ENCODE measurements at places on chromosomes 5 and 9. TPM values are rescaled to one million over a fixed set of nuclear protein-coding genes. Genes with fewer than 3 reads are reported as not detected.

SLCO4C1 gene
- total RNA-seq: 3.9 TPM

COL15A1 gene
- 0.33 TPM for total RNA-seq

GFPT2 gene
- 11.1 TPM for total RNA-seq

EXD3 gene
- 15.1 TPM for total RNA-seq

MED22 gene
- total RNA-seq: 69.7 TPM

QRFP gene
- total RNA-seq: not detected

DMRT3 gene
- total RNA-seq: not detected

CCDC192 gene
- total RNA-seq: 1.3 TPM

ADAMTSL1 gene
- 2.5 TPM for total RNA-seq

ZFP2 gene
- 3.4 TPM for total RNA-seq

- H3K27ac ChIP-seq: no peak overlapping the region
- no peaks in the 10 kb centered on the region for H3K27me3 ChIP-seq
- no peak for DNase-seq
- no peak overlapping the region for H3K4me3 ChIP-seq
- H3K36me3 ChIP-seq: no peaks in the 10 kb centered on the region
Measured at GRCh38 chr9:90580576-90580975, 62.0 kb downstream of the DIRAS2 start.

- H3K27ac ChIP-seq: no peak overlapping the region
- no peaks in the 10 kb centered on the region for H3K4me1 ChIP-seq
- H3K4me3 ChIP-seq: no peak overlapping the region
- H3K27me3 ChIP-seq: no peaks in the 10 kb centered on the region
- peaks cover 10% of the 10 kb centered on the region for H3K36me3 ChIP-seq
Measured at GRCh38 chr5:94353605-94354004, 264.8 kb downstream of the KIAA0825 start.

DNA sequence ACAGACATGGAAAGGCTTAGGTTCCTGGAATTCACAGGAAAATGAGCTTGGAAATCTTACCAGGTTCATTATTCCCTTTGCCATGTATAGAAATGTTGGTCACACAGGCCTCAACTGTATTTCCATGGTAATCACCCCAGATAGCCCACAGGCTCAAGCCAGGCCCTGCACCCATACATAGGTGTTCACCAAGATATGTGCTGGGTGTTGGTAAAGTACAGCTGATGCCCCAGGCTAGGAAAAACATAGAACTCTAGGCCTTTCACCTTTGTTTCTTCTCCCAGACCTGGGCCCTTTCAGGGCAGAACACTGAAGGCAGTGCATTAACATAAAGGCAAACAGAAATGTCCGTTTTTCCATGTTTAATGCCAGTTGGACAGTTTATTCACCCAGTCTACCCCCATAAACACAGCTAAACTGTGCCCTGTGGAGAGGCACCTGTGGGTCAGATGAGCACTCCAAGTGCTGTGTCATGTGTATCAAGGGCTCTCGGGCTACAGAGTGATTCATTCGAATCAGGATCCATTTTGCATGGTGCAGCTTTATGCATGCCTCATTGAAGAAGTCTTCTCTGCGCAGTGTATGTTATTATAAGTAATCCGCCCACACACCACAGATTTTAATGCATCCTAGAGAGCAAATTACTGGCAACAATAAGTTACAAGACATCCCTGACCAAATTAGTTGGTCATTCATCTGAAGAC, 93.4 kb upstream of the SLC30A5 start:
- no peak for DNase-seq
- H3K4me3 ChIP-seq: no peak overlapping the region
- no peaks in the 10 kb centered on the region for H3K36me3 ChIP-seq
- peaks cover 4% of the 10 kb centered on the region for H3K4me1 ChIP-seq
- no peak overlapping the region for H3K27ac ChIP-seq

GRCh38 chr9:86041311-86041741, 58.0 kb downstream of the GOLM1 start:
- H3K4me3 ChIP-seq: no peak overlapping the region
- H3K36me3 ChIP-seq: peaks cover 26% of the 10 kb centered on the region
- peak overlapping the region; percentile 71 for H3K27ac ChIP-seq
- no peak for DNase-seq

DNA sequence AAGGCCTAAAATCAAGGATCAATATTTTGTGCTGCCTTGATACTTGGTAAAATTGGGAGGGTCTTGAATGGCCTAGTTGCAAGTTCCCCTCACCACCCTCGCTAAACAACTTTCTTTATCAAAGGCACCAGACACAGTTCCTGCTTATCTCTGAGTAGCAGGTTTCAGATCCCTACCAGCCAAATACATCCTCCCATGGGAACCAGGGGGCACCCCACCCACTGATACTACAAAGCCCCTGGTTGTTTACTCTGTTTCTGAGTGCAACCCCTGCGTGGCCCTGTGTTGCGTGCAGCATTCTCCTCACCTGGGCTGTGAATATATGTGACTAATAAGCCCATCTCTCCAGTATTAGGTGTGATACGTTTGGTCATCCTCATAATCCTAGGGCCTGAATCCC, 314.9 kb downstream of the DRD1 start:
- no peaks in the 10 kb centered on the region for H3K36me3 ChIP-seq
- no peak overlapping the region for H3K27ac ChIP-seq
- H3K27me3 ChIP-seq: peaks cover 6% of the 10 kb centered on the region

DNA sequence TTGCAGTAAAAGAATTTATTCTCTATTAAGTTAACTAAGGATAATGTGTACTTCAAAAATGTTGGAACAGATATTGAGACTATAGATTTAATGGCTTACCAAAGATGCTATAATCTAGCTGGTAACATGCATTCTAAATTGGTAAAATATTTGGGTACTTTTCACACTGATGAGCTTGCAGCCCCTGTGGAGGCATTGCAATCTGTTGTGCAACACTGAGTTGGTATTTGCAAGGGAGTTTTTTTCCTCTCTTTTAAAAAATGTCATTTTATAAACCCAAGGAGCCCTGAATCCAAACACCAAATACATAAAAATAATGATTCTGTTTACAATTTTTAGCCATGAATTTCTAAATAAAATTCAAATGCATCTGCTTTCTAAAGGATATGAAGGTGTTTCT, 944.8 kb downstream of the DTWD2 start:
- H3K36me3 ChIP-seq: peaks cover 3% of the 10 kb centered on the region
- no peak overlapping the region for H3K27ac ChIP-seq
- DNase-seq: no peak
- H3K27me3 ChIP-seq: no peaks in the 10 kb centered on the region

DNA sequence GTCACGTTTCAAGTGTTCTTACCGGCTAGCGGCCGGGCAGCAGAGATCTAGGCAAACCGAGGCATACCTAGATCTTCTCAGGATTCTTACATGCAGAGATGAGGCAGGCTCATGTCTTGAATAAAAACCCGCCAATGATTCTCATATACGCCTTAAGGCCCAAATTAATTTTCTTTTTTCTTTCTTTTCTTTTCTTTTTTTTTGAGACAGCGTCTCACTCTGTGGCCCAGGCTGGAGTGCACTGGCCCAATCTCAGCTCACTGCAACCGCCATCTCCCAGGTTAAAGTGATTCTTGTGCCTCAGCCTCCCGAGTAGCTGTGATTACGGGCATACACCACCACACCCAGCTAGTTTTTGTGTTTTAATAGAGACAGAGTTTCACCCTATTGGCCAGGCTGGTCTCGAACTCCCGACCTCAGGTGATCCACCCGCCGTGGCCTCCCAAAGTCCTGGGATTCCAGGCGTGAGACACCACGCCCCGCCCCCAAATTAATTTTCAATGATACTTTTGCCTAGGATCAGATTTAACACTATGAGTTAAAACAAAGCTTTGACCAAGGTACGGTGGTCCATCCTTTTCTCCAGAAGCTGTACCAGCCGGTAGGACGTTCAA, 1.5 kb downstream of the C9orf40 start:
- DNase-seq: no peak
- no peaks in the 10 kb centered on the region for H3K36me3 ChIP-seq
- H3K4me3 ChIP-seq: peak overlapping the region; percentile 98
- H3K27me3 ChIP-seq: no peaks in the 10 kb centered on the region
- H3K4me1 ChIP-seq: peaks cover 22% of the 10 kb centered on the region

GRCh38 chr5:159764283-159765134, 151.8 kb upstream of the ADRA1B start:
- peaks cover 15% of the 10 kb centered on the region for H3K4me1 ChIP-seq

DNA sequence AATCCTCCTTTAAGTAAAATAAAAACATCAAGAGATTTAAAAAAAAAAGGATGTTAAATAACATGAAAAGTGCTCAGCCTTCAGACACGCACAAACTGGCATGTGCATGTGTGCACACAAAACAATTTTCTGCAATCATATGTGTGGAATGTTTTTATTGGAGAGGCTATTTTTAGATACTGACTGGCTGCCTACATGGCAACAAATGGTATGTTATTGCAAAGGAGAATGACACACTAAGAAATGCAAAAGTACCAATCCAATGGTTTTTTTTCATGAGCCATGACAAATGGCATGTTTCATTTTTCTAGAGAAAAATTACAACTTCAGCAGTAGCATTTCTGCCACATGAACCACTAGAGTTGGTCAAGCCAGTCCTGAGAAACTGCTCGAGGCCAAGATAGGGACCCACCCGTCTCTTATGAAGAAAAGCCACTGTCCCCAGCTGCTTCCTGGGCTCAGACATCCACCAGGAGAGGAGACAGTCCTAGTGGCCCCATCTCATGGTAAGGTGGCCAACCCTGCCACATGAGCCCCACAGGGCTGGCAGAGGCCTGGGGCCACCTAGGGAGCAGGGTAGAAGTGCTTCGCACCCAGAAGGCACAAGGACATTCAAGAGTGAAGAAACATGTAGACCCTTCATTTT, 116.4 kb downstream of the MYO10 start:
- DNase-seq: no peak
- H3K36me3 ChIP-seq: peaks cover 7% of the 10 kb centered on the region
- H3K4me1 ChIP-seq: peaks cover 5% of the 10 kb centered on the region
- H3K27ac ChIP-seq: no peak overlapping the region
- no peaks in the 10 kb centered on the region for H3K27me3 ChIP-seq

- no peaks in the 10 kb centered on the region for H3K4me1 ChIP-seq
- H3K4me3 ChIP-seq: no peak overlapping the region
- no peak for DNase-seq
- H3K27ac ChIP-seq: no peak overlapping the region
- H3K27me3 ChIP-seq: no peaks in the 10 kb centered on the region
Measured at GRCh38 chr5:61866930-61867329, 439.1 kb upstream of the KIF2A start.

GRCh38 chr9:78932849-78933627, 636.1 kb downstream of the PSAT1 start:
- H3K4me3 ChIP-seq: no peak overlapping the region
- no peaks in the 10 kb centered on the region for H3K36me3 ChIP-seq
- H3K4me1 ChIP-seq: no peaks in the 10 kb centered on the region
- H3K27me3 ChIP-seq: no peaks in the 10 kb centered on the region
- H3K27ac ChIP-seq: no peak overlapping the region
- DNase-seq: no peak

- no peaks in the 10 kb centered on the region for H3K27me3 ChIP-seq
- H3K27ac ChIP-seq: no peak overlapping the region
- no peak for DNase-seq
Measured at GRCh38 chr5:33438996-33439395, 1.8 kb upstream of the TARS1 start.

DNA sequence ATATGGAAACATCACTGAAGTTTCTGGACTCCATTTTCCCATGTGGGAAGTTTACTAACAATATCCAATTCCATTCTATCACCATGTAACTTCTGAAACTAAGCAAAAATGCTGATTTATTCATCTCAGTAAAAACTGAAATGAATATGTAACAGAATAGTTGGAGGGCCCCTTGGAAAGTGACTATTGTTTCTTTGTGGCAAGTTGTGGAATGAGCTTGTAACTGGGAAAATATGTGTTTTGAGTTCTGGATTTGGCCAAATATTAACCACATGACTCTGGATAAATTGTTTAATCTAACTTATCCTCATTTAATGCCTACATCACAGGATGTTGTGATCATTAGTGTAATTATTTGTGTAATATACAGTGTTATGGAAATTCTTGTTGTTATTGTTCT, 619.3 kb downstream of the TLE4 start:
- DNase-seq: no peak
- no peaks in the 10 kb centered on the region for H3K27me3 ChIP-seq
- no peak overlapping the region for H3K27ac ChIP-seq
- H3K4me3 ChIP-seq: no peak overlapping the region
- no peaks in the 10 kb centered on the region for H3K36me3 ChIP-seq
- peaks cover 4% of the 10 kb centered on the region for H3K4me1 ChIP-seq

DNA sequence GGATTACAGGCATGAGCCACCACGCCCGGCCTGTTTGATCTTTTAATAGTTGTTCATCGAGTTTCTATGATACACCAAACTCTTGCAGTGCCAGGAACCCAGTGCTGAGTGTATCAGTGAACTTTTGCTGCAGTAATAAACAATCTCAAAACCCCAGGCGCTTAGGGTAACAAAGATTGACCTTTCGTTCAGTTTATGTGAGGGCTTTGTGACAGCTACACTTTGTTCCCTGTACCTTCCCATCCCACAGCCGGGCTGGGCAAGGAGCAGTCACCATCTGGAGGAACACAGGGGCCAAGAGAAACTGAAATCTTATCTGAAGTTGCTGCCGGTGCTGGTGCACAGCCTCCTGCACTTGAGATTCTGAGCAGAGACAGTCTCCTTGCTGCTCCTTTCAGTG, 17.2 kb upstream of the WNK2 start:
- no peak overlapping the region for H3K4me3 ChIP-seq
- peaks cover 8% of the 10 kb centered on the region for H3K4me1 ChIP-seq
- H3K27ac ChIP-seq: no peak overlapping the region
- no peak for DNase-seq

DNA sequence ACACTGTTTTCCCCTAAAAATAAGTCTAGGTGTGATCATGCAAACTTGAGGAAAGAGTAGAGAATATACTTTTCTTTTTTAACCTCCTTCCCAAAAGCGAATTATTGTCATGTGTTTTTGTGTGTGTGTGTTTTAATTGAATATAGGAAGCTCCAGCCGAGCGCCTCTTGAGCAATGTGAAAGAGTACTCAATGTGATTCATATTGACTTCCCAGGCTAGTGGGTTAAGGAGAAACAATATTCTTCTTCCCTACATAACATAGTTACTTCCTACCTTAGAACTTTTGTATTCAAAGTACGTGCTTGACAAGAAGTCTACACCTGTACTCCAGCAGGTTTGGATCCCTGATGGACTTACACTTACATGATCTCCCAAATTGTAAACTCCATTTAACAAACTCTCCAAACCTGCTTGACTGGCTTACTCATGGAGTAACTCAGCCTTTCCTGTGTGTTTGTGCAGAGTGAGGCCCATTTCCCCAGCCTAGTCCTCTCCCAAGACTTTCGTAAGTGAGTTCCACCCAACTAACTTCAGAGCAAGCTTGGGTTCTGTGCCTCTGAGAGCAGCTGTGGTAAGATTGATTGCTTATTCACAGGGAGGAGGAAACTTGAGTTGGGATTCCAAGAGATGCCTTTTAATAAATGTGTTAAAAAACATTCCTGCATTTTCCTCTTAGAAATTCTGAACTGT, 9.3 kb downstream of the SLC28A3 start:
- no peaks in the 10 kb centered on the region for H3K36me3 ChIP-seq
- H3K27me3 ChIP-seq: no peaks in the 10 kb centered on the region
- H3K4me1 ChIP-seq: no peaks in the 10 kb centered on the region
- no peak overlapping the region for H3K27ac ChIP-seq
- no peak for DNase-seq
- H3K4me3 ChIP-seq: no peak overlapping the region
